ENCODE measurements at places on chromosomes 6 and 20. TPM values are rescaled to one million over a fixed set of nuclear protein-coding genes. Genes with fewer than 3 reads are reported as not detected.

Gene MUC21
- not detected for total RNA-seq

Gene SLC22A3
- 2.7 TPM for total RNA-seq

- peaks cover 5% of the 10 kb centered on the region for H3K4me1 ChIP-seq
- H3K4me3 ChIP-seq: no peak overlapping the region
Measured at GRCh38 chr6:109701221-109701620, 10.1 kb downstream of the FIG4 start.

Gene INSM1
- 2.9 TPM for total RNA-seq

GRCh38 chr6:166736634-166737033 lies 109.6 kb upstream of the RPS6KA2 start:
- peak; percentile 27 for DNase-seq
- H3K27me3 ChIP-seq: no peaks in the 10 kb centered on the region
- 0 out of 2 replicates have a peak, but pooled peaks cover 2% of the 10 kb centered on the region for H3K4me1 ChIP-seq
- no peaks in the 10 kb centered on the region for H3K36me3 ChIP-seq
- H3K4me3 ChIP-seq: no peak overlapping the region

- no peak overlapping the region for H3K4me3 ChIP-seq
- H3K4me1 ChIP-seq: no peaks in the 10 kb centered on the region
- no peaks in the 10 kb centered on the region for H3K27me3 ChIP-seq
- DNase-seq: no peak
- H3K36me3 ChIP-seq: no peaks in the 10 kb centered on the region
Measured at GRCh38 chr6:42009844-42010184, 40.5 kb upstream of the TAF8 start.

DNA sequence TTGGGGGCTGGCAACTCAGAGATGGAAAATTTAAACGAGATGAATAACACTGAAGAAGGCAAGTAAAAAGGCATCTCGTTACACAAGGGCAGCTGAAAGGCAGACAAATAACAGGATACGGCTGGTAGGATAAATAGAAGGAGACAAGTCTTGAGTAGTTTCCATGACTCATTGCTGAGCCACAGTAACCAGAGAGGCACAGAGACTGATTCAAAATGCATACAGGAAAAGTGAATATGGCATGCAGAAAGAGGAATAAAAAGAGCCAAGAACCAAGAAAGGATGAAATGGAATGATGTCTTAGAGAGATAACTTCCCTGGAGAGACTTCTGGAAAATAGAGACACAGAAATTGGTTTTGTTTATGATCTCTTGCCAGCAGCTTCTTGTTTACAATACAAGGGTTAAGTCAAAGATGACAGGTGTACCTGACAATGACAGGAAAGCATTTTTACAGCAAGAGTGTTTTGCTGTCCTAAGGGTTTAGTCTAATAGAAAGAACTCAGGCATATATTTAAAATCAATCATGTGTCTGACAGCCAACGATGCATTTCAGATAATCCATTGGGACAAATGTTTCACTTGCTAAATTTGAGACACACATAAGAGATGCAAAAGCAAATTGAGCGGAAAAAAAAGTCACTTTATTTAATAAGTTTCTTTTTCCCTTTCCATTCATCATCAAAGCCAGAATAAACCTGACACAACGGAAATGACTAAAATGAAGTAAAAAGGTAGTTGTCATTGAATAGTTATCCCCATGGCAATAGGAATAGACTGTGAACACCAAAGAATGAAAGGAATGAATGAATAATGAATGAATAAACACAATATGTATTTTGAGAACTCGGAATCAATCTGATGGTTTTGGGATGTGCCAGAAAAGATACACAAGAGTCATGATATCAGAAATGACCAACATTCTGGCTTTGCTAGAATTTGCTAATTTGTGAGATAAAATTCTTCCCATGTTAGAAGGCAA lies 68.0 kb upstream of the KCNQ5 start:
- no peaks in the 10 kb centered on the region for H3K36me3 ChIP-seq
- no peak overlapping the region for H3K27ac ChIP-seq
- no peak for DNase-seq

Gene DDO
- total RNA-seq: not detected

GRCh38 chr20:59175861-59176260 lies 12.2 kb downstream of the ZNF831 start:
- no peak overlapping the region for H3K4me3 ChIP-seq
- H3K4me1 ChIP-seq: no peaks in the 10 kb centered on the region
- no peaks in the 10 kb centered on the region for H3K27me3 ChIP-seq
- H3K36me3 ChIP-seq: no peaks in the 10 kb centered on the region

DNA sequence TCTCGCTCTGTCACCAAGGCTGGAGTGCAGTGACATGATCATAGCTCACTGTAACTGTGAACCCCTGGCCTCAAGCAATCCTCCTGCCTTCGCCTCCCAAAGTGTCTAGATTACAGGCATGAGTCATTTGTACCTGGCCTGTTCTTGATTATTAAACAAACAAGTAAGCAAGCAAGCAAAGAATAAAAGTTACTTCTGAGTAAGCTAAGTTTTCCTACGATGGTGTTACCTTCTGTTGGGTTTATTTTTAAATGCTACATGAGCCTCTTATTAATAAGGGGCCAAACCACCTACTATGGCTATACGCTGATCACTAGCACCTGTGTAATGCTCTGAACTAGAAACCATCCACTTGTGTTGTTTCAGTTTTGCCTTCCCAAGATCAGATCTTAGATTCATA lies 50.8 kb downstream of the IL22RA2 start:
- peaks cover 4% of the 10 kb centered on the region for H3K36me3 ChIP-seq
- H3K4me3 ChIP-seq: no peak overlapping the region
- no peaks in the 10 kb centered on the region for H3K27me3 ChIP-seq
- DNase-seq: no peak

Gene BTNL2
- not detected for total RNA-seq

- no peak overlapping the region for H3K27ac ChIP-seq
- DNase-seq: no peak
- no peaks in the 10 kb centered on the region for H3K27me3 ChIP-seq
- no peaks in the 10 kb centered on the region for H3K4me1 ChIP-seq
- H3K4me3 ChIP-seq: no peak overlapping the region
Measured at GRCh38 chr6:130928158-130928912, 101.1 kb downstream of the SMLR1 start.

- H3K4me3 ChIP-seq: no peak overlapping the region
- H3K27me3 ChIP-seq: no peaks in the 10 kb centered on the region
- no peaks in the 10 kb centered on the region for H3K36me3 ChIP-seq
- H3K4me1 ChIP-seq: no peaks in the 10 kb centered on the region
Measured at GRCh38 chr6:104411302-104411701, 448.4 kb downstream of the HACE1 start.

Gene ISM1
- 0.78 TPM for total RNA-seq

GRCh38 chr6:80235647-80236046 lies 129.2 kb downstream of the BCKDHB start:
- H3K27ac ChIP-seq: no peak overlapping the region
- no peak for DNase-seq
- H3K27me3 ChIP-seq: no peaks in the 10 kb centered on the region
- no peaks in the 10 kb centered on the region for H3K4me1 ChIP-seq

DNA sequence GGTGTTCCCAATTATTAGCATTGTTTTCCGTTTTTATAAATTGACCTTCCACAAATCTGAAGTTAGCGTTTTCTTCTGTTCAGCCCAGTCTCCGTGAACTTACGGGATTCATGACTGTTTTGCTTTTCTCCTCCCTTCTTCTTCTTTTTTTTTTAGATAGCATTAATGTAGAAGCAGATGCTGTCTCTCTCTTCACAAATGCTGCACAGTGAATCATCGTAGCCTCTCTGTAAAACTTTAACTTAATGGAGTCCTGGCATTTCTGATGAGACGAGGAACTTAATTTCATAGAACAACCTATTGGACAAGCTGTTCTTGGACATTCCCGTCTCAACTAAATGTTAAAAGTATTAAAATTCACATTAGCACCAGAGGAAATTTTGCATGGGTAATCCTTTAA lies 138.0 kb upstream of the EEF1E1 start:
- H3K4me1 ChIP-seq: 0 out of 2 replicates have a peak, but pooled peaks cover 5% of the 10 kb centered on the region
- no peak overlapping the region for H3K4me3 ChIP-seq
- H3K27ac ChIP-seq: no peak overlapping the region
- H3K27me3 ChIP-seq: no peaks in the 10 kb centered on the region
- no peaks in the 10 kb centered on the region for H3K36me3 ChIP-seq
- DNase-seq: no peak

GRCh38 chr20:50067461-50067860 lies 45.5 kb downstream of the UBE2V1 start:
- H3K27ac ChIP-seq: no peak overlapping the region
- H3K4me3 ChIP-seq: no peak overlapping the region
- no peaks in the 10 kb centered on the region for H3K27me3 ChIP-seq
- H3K36me3 ChIP-seq: no peaks in the 10 kb centered on the region
- H3K4me1 ChIP-seq: no peaks in the 10 kb centered on the region
- no peak for DNase-seq

Gene FGD2
- total RNA-seq: 0.32 TPM

DNA sequence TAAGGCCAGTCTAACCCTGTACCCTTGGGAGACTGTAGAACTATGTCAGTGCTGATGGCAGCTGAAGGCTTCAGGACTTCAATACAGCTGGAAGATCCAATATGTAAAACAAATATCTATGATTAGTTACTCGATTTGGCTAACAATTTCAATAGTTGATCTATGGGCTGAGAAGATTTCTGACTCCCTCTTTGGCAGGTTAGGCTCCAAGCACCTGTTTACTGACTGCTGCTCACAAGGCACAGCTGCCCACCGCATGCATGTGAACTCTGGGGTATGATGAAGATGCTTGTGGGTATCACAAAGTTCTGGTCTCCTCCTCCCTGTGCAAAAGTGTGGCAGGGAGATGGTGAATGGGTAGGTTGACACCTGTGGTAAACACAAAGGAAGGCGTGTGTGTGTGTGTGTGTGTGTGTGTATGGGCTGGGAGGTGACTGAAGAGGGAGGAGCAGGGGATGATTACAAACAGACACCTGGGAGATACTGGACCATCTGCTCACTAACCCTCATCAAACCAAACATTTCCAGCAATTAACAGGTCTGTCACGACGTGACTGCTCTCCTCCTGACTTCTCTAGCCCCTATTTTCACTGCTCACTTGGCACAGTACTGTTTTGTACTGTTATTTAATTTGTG lies 18.1 kb downstream of the ELMO2 start:
- no peak for DNase-seq
- H3K36me3 ChIP-seq: peaks cover 46% of the 10 kb centered on the region
- no peak overlapping the region for H3K27ac ChIP-seq

DNA sequence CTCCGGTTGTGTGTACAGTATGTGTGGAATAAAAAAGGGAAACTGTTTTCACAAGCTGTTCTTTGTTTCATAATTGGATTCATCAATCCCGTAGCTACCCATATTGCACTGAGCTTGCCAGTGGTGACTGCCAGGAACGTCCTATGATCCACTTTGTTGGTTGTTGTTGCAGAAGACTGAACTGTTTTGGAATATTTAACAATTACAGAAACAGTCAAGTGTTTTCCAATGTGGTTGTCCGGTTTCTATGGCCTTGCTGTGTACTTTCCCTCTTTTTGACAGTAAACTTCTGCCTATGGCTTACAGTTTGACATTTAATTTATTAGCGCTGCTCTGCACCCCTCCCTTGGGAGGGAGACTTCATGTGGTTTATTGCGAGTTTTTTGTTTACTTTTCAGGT lies 141.2 kb downstream of the DTNBP1 start:
- no peaks in the 10 kb centered on the region for H3K4me1 ChIP-seq
- H3K27me3 ChIP-seq: no peaks in the 10 kb centered on the region
- peaks cover 33% of the 10 kb centered on the region for H3K36me3 ChIP-seq
- no peak for DNase-seq
- no peak overlapping the region for H3K27ac ChIP-seq

All from H1 (cell line).